Fibroblast of villous mesenchyme (primary cell): ENCODE measurements at places on chromosomes 7 and 10.
A peak's percentile ranks its signal among the peaks of the same experiment; 100 is the strongest.

DNA sequence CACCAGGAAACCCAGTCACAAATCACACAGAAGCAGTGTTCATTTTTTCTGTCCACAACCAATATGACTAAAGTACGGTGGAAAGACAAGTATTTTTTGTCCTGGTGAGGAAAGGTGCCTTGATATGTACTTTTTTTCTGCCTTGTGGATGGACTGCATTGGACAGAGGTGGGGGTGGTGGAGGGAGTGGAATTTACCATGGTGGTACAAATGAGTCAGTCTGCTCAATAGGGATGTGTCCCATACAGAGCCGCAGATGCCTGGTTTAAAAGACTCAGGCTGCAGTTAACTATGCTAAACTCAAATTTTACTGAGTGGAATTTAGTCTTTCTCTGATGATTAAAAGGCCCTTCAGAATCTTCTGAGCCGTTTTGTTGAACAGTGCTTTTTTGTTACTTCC is 674.5 kb upstream of the GALNT17 start:
- no peak for DNase-seq

DNA sequence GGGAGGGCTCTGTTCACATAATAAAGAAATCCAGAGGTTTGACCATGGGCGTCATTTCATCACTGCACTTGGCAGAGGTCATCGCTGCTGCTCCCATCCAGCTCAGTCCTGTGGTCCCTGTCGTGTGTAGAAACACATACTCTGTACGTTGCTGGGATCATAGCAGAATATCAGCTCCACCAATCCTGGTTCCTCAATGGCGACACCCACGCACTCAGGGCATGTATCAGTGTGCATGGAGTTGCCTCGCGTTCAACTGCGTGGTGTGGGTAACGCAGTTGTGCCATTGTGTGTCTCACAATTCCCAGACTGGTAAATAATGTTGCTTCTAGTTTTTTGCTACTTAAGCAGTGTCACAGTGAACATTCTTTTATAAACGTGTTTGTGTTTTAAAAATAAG is 111.1 kb downstream of the LHPP start:
- no peak for DNase-seq

GRCh38 chr10:88413412-88413811 is 169.7 kb downstream of the RNLS start:
- no peak for DNase-seq

DNA sequence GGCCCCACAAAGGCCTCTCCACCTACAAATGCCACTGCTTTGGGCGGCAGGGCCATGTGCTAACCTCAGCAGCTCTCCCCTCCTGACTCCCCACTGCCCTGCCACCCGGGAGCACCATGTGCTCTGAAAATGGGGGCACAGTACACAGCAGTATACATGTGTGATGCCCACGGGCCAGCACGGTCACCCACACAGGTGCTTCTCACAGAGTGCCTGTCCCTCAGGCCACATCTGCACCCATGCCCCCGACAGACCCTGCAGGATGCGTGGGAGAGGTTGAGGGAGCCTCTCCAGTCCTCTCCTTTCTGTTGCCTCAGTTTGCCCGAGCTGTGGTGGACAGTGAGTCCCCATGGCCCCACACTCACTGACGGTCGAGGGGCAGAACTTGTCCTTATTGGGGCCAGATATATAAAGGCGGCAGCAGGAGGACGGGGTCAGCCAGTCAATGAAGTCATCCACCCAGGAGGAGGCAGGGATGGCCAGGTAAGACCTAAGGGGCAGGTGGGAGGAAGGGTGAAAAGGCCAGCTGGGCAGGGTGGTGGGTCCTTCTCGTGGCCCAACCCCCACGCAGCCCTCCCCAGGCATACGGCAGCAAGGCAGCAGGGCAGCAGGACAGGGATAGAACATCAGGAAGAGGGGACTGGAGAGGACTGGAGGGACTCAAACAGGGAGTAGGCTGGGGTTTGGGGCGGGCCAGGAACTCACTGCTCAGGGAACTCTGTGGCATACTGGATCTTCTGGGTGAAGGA is 19.6 kb downstream of the NPC1L1 start:
- DNase-seq = no peak

GRCh38 chr7:70790215-70791073 is 341.5 kb upstream of the GALNT17 start:
- no peak for DNase-seq

DNA sequence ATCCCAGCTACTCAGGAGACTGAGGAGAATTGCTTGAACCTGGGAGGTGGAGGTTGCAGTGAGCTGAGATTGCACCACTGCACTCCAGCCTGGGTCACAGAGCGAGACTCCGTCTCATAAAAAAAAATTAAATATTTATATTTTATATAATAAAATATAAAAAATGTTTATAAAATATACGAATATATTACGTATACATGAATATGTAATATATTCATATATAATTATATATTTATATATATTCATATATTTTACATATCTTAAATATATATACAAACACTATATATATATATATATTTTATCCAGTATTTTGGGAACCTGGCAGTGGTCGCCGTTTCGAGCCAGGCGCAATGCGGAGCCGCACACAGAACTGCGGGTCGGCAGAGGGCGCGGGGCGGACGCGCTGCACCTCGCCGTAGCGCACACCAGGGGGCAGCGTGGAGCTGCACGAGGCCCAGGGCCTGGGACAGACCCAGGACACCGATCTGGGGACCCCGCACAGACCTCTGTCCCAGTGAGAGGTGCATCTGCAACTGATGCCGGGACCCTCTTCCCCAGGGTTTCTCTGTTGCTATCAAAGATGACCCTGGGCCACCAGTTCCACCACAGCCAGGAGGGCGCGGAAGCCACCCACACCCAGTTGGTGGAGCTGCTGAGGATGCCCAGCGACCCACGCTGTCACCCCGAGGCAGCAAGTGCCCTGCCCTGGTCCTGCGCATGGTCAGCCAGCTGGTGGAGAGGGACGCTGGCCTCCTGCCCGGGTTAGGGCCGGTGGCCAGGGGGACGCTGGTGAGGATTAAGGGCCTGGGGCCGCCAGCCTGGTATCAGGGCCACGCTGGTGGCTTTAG is 22.7 kb downstream of the AP5Z1 start:
- peak; percentile 28 for DNase-seq

DNA sequence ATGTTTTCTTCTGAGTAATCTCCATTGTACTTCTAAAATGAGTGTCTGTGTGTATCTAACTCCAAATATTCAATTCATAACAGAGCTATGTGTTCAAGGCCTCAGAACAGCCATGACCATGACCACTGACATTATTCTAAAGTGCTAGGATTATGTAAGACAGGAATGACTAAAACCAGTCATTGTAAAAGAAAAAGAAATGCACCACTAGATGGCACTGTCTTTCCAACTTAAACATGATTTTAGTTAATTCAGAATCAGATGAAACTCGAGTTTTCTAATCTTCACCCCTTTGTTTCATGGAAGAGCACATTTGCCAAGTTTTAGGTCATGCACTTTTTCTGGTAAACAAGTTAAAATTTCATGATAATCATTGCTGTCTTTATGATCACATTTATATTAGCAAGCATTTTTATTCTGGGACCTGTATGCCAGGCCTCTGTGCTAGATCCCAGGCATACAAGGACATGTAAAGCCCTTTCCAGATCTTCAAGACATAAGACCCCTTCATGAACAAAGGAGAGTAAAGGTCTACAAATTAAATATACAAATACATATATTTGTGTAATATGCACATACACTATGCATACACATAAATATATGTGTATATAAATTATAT is 26.1 kb upstream of the RSU1 start:
- DNase-seq = peak; percentile 82

GRCh38 chr7:922334-923107 is 32.0 kb downstream of the ADAP1 start:
- no peak for DNase-seq

GRCh38 chr10:60870803-60871202 is 73.2 kb downstream of the RHOBTB1 start:
- no peak for DNase-seq

DNA sequence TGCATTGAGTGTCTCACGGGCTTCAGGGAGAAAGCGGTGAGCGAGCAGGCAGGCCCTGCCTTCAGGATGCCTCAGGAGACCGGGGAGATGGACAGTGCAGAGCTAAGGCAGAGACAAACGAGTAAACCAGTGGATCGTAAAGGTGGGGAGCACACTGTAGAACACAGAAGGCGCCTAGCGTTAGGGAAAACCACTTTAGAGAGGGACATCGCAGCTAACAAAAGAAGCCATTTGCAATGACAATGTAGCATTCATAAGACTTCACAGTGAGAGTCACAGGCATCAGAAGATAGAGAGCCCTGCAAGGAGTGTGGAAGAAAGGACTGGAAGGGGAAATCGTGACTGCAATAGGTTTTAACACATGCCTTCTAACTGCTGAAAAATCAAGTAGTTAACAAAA is 54.9 kb upstream of the TMEM273 start:
- no peak for DNase-seq

GRCh38 chr10:91562839-91563581 is 69.9 kb downstream of the PPP1R3C start:
- DNase-seq = no peak

- no peak for DNase-seq
These were observed 192.4 kb downstream of the ADARB2 start for GRCh38 chr10:1544929-1545328.

GRCh38 chr7:142771353-142771723 is 568 bp downstream of the PRSS2 start:
- no peak for DNase-seq
